Right lung (tissue), 10 donors: ENCODE measurements at places on chromosomes 1 and 21. TPM values are rescaled to one million over a fixed set of nuclear protein-coding genes. Genes with fewer than 3 reads are reported as not detected.

Gene RCOR3
- polyA plus RNA-seq = 105 TPM

Gene FCRL3
- polyA plus RNA-seq = 0.44 TPM

Gene TNFRSF9
- polyA plus RNA-seq = 0.21 TPM

Gene C4BPA
- 0.24 TPM for polyA plus RNA-seq

Gene DNASE2B
- polyA plus RNA-seq = 0.09 TPM

Gene PRR9
- not detected for polyA plus RNA-seq

Gene OR2L8
- not detected for polyA plus RNA-seq

GRCh38 chr21:25871566-25871965 lies 136.8 kb downstream of the GABPA start:
- DNase-seq = no peak

GRCh38 chr1:200154069-200154767 lies 126.7 kb downstream of the NR5A2 start:
- no peak for DNase-seq

GRCh38 chr1:27136998-27137542 lies 17.9 kb downstream of the SLC9A1 start:
- no peak for DNase-seq

DNA sequence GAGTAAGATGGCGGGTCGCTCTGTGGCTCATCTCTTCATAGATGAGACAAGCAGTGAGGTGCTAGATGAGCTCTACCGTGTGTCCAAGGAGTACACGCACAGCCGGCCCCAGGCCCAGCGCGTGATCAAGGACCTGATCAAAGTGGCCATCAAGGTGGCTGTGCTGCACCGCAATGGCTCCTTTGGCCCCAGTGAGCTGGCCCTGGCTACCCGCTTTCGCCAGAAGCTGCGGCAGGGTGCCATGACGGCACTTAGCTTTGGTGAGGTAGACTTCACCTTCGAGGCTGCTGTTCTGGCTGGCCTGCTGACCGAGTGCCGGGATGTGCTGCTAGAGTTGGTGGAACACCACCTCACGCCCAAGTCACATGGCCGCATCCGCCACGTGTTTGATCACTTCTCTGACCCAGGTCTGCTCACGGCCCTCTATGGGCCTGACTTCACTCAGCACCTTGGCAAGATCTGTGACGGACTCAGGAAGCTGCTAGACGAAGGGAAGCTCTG lies 2.4 kb downstream of the TNFAIP8L2 start:
- DNase-seq = no peak

DNA sequence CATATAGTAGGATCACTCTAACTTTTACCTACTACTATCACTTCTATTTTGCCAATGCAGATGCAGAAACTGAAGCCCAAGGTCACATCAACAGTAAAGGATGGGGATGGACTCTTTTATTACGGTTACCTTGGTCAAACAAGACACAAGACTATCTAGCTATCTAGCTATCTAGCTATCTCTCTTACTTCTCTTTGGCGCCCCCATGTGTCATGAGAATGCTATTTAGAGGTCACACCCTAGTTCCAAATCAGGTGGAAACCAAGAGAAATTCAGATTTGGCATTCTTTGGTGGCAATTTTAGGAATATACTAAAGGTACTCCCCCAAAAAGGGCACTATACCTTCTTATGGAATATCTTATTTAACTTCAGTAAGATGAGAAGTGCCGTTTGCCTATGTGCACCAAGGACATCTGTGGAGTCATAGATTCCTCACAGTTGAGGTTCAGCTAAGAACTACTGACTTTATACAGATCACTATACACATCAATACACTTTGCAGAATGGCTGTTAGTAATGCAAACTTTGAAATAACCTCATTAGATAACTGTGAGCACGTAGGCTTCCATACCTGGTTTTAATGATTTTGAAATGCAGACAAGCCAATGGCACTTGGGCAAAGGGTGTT lies 6.7 kb downstream of the ZNF648 start:
- no peak for DNase-seq

GRCh38 chr1:236753964-236754363 lies 41.1 kb upstream of the MTR start:
- DNase-seq = no peak

DNA sequence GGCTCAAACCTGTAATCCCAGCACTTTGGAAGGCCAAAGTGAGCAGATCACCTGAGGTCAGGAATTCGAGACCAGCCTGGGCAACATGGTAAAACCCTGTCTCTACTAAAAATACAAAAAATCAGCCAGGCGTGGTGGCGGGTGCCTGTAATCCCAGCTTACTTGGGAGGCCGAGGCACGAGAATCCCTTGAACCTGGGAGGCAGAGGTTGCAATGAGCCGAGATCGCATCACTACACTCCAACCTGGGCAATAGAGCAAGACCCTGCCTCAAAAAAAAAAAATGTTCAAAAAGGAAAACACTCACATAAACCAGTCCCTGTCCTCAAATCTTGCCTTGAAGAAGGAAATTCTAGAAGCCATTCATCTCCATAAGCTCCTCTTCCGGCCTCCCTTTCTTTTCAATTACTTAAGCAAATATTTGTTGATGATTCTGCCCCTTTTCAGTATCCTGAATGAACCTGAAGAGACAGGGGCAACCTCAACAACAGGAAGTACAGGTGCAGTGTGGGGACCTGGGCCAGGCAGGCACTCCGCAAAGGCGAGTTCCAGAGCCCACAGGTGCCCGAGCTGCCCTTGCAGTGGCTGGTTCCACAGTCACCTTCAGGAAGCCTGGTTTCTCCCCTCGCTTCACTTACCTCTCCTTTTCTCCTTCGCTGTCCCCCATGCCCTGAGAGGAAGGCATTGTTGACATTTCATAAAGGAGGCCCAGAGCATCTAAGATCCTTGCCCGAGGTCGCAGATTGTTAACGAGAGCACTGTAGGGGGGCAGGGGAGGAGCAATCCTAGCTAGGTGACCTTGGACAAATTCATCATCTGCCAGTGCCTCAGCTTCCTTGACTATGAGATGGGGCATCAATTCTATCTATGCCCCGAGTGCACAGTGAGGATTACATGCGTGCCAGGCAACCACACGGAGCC lies 8.9 kb upstream of the LEFTY1 start:
- DNase-seq = no peak

DNA sequence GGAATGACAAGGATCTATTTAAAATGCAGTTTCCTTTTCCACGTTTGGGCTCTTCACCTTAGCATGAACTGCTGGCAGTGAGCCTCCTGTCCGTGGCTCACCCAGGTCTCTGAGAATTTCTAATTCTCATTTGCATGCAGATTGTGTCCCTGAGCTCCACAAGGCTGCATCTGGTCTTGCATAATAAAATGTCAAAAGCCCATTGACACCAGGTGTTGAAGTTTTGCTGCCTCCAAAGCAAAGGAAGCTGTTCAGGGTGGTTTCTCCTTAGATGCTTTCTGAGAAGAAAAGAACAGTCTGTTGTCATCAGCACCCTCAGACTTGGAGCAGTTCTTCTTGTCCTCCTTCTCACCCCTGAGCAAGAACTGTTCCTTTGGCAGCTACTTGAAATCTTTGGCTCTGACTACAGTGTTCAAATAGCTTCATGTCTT lies 433.1 kb upstream of the KAZN start:
- DNase-seq = no peak

DNA sequence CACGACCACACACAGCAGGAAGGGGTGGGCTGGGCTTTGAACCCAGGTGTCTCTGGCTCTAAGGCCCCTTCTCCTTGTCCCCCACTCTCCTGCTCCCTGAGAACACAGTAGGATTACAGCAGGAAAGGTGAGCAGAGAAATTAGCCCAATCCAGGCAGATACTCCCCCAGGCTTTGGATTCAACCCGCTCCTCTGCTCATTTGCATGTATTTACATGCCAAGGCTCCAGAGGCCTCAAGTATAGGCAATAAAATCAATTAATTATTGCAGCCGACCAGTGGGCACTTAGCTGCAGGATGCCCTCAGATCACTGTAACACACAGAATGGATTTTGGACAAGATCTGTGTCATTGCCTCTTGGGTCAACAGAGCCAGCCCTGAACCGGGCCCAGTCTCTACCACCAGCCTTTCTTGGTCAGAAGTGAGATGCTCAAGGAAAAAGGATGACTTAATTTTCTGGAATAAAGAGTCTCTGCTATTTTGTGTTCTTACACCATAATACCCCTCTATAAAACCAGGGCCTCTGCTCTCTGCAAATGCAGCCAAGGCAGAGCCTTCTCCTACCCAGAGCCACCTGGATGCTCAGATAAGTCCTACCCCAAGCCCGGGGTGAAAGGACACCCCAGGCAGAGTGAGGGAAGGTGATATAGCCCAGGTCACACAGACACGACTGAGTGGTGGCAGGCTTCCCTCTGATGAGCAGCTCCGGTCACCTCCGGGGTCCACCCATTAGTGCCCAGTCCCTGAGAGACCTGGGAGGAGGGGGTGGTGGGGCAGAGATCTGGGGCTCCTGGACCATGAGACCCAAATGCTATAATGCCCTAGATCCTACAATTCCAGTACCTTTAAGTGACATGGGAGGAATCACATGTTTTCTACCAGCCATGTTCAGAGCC lies 28.9 kb downstream of the MATN1 start:
- DNase-seq = no peak

GRCh38 chr21:43300496-43301408 lies 126.2 kb downstream of the SIK1 start:
- no peak for DNase-seq

GRCh38 chr1:25073640-25074270 lies 143.7 kb upstream of the RUNX3 start:
- no peak for DNase-seq

DNA sequence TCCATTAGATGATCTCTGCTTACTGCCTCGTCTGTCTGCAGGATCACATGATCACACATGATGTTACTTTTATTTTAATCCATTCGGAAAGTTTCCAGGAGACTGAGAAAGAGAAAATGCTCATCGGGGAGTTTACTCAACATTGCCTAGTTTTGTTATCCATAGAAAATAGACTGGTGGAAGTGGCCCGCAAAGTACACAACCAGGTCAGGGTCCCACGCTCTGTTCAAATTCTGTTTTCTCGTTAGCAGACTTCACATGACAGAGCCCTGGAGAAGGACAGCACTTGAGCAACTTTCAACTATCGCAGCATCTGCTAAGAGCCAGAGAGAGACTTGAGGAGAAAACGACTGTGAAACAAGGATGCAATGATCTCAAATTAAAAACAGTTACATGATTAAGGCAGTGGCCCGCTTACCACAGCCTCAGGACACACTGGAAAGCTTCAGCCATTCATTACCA lies 44.2 kb downstream of the ADAMTS1 start:
- DNase-seq = no peak

GRCh38 chr1:86352086-86352485 lies 44.0 kb downstream of the ODF2L start:
- DNase-seq = no peak

GRCh38 chr1:205690122-205690756 lies 9.9 kb upstream of the SLC45A3 start:
- no peak for DNase-seq

DNA sequence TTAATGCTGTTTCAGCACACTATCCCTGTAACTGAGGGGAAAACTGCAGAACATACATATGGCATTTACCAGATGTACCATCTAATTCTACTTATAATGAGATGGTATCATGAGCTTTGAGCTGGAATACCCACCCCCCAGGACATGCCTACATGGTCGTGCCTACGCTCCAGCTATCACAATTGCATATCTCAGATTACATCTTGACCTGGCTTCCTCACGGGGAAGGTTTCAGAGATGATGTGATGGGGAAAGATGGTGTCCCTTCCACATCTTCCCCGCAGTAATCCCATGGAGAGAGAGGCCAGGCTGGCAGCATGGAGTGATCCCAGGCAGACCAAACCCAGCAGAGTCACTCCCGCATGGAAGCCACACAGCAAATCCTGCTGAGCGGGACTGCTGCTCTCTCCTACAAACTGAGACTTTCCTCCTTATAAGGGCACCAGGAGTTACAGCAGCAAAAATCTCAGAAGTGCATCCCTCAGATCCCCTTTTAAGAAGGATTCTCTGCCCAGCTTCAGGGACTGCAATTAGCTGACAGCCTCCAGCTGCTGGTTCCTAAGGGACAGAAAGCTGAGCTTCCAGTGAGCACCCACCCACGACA lies 67.1 kb downstream of the KCNH1 start:
- no peak for DNase-seq

GRCh38 chr21:31733551-31734149 lies 1.7 kb upstream of the SCAF4 start:
- DNase-seq = no peak
